ENCODE measurements at places on chromosomes 1 and 21. TPM values are rescaled to one million over a fixed set of nuclear protein-coding genes. Genes with fewer than 3 reads are reported as not detected.

NTMT2 gene
- not detected for total RNA-seq

HSD17B7 gene
- total RNA-seq: 6.7 TPM

ANXA9 gene
- total RNA-seq: 0.10 TPM

LAMB3 gene
- total RNA-seq: 12.4 TPM

HCRTR1 gene
- total RNA-seq: not detected

FOXD3 gene
- not detected for total RNA-seq

COL6A1 gene
- 1.4 TPM for total RNA-seq

OVAAL gene
- not detected for total RNA-seq

CTSS gene
- 1,898 TPM for total RNA-seq

S100A12 gene
- total RNA-seq: 428 TPM

PRRX1 gene
- total RNA-seq: not detected

IL19 gene
- 0.10 TPM for total RNA-seq

LDLRAD1 gene
- not detected for total RNA-seq

ADIPOR1 gene
- total RNA-seq: 139 TPM

RSPH1 gene
- total RNA-seq: 0.10 TPM

CFAP107 gene
- total RNA-seq: not detected

NLRP3 gene
- 648 TPM for total RNA-seq

SYTL1 gene
- total RNA-seq: 44.3 TPM

FOXD2 gene
- total RNA-seq: 0.42 TPM

WDR47 gene
- total RNA-seq: 19.3 TPM

RIPK4 gene
- 0.31 TPM for total RNA-seq

DISP1 gene
- 0.73 TPM for total RNA-seq

SYDE2 gene
- 10.7 TPM for total RNA-seq
